ENCODE measurements at places on chromosomes 12 and 14.

DNA sequence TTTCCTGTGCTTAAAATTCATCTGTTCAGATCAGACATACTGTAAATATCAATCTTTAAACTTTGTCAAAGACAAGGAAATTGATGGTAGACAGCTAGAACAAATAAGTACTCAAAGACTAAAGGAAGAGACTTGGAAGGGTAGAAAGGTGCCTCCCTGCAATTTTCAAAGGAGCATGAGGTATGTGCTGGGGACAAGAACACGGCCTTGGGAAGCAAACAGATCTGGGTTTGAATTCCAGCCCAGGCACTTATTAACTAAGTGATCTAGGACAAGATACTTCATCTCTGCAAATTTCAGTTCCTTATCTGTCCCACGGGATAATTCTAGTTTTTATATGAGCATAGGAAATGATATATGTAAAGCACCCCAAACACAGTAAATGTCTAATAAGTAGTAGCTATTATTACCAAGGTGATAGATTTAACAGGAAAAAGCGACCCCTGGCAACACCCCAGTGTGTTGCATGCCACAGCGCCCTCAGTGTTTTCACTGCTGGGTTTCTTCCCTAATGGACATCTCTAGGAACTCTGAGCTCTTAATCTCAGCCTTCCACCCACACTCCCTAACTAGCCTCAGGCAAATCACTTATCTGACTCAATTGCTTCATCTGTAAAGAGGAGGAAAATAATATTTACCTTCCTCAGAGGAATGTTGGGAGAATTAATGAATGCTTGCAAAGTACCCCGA lies 44.7 kb upstream of the BMP4 start:
- peak; percentile 2 for DNase-seq

- peak; percentile 9 for DNase-seq
These were observed 63.2 kb downstream of the ZNF664 start for GRCh38 chr12:124036171-124036598.

DNA sequence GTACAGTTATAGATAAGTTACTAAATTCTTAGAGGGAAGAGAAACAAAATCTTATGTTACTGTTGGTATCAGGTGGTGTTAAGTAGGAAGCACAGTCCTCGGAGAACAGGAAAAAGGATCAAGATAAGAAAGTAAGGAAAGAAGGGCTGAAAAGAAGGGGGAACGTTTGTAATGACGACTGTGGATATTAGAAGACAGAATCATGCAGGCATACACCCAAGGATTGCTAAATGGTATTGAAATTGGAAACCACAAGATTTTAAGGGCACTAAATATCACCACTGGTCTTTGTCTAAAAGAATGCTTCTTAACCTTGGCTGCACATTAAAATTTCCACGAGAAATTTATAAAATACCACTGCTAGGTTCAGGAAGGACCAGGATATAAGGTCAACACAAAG lies 34.1 kb upstream of the ERGIC2 start:
- no peak for DNase-seq

DNA sequence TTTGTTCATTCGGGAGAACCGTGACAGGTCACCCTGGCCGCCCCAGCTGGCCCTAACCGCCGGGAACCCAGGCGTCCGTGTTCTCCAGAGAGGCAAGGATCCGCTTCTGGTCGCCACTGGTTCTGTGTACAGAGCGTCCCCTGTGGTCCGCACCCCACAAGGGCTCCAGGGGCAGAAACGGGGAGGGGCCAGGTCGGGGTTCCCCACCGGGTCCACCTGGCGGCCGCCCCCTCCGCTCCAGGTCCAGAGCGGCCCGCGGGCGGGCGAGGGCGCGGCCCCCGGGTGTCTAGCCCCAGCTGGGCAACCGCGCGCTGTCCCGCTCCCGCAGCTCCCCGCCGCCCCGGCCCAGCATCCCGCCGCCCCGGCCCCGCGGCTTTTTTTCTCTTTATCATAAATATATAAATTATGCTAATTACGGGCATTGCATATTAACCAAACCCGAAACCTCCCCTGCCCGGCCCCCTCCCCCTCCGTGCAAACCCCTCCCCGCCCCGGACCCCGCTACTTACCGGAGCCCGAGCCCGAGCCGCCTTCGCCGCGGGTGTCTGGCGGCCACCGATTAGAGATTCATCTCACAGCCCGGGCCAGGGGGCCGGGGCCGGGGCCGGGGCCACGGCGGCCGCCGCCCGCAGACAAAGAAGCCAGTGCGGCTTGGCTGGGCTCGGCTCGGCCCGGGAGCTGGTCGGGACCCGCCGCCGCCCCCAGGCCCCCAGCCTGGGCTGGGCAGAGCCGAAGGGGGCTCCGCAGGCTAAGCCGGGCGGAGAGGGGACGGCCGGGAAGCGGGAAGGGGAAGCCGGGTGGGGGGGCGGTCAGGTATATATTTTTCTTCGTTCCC lies 512 bp downstream of the POU6F1 start:
- DNase-seq, result peak; percentile 56

GRCh38 chr12:6444704-6445688 lies at the start of gene CD27:
CD27 (plus strand) TSS chr12:6444955; CDS start chr12:6445096, 141 bp downstream.
- DNase-seq, result peak; percentile 83

DNA sequence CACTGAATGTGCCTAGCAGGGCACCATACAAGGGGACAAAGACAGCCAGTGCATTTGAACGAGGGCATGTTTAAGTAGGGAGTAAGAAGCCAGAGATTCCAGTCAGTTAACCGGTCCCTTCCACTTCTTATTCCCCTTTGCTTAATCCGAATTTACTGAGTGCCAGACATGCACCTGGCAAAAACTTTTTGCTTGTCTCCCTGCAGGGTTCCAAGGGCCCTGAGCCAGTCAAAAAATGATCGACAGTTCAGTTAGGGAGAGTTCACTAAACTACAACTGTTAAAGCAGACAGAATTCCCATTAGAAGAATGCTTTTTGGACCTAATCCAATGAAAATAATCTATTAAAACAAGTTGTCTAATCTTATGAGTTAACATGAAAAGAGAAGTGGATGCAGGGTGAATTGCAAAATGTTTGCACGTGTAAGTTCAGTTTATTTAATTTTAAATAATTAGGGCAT lies 193.8 kb downstream of the TMTC2 start:
- no peak for DNase-seq

DNA sequence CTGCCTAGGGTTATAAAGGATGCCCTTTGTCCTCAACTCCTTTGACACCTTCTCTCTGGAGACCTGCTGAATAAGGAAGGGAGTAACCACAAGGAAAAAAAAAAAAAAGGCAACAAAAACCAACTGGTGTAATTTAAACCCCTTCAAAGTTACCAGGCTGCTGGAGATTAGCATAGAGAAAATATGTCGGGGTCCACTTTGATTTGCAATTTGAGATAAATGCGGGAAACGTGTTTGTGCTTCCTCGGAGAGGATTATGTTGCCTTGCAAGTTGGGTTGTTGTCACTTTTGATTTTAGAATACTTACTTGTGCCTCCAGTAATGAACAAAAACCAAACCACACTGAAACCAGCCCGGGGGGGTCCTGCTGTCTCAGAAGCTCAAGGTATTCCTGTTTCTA lies 200.2 kb upstream of the MYL2 start:
- no peak for DNase-seq

GRCh38 chr14:68216079-68216478 lies 396.5 kb downstream of the RAD51B start:
- no peak for DNase-seq

DNA sequence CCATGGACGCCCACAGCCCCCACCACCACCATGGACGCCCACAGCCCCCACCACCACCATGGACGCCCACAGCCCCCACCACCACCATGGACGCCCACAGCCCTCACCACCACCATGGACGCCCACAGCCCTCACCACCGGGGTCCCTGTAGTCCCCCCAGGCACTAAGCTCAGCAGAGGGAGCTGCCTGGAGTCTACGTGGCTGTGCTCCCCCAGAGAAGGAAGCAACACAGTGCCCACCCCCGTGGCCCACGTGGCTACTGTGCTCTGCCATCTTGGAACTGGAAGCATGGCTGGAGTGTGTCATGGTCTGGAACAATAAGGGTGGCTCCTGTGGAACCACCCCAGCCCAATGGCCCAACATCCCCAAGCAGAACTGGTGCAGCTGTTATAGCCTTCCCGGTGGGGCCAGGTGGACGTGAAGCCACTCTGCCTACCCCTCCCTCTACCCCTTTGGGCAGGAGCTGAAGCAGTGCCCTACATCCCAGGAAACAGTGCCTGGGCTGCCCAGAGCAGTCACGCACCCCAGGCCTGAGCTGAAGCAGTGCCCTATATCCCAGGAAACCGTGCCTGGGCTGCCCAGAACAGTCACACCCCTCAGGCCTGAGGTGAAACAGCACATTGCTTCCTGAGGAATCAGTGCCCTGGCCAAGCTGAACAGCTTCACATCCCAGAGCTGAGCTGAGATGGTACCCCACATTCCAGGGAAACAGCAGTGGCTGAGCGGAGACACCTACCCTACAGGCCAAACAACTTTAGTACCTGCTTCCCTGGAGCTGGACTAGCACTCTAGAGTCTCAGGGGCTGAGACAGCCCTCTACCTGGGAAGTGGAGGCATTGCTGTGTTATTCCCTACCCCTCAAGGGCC lies 9.0 kb upstream of the SFSWAP start:
- no peak for DNase-seq

DNA sequence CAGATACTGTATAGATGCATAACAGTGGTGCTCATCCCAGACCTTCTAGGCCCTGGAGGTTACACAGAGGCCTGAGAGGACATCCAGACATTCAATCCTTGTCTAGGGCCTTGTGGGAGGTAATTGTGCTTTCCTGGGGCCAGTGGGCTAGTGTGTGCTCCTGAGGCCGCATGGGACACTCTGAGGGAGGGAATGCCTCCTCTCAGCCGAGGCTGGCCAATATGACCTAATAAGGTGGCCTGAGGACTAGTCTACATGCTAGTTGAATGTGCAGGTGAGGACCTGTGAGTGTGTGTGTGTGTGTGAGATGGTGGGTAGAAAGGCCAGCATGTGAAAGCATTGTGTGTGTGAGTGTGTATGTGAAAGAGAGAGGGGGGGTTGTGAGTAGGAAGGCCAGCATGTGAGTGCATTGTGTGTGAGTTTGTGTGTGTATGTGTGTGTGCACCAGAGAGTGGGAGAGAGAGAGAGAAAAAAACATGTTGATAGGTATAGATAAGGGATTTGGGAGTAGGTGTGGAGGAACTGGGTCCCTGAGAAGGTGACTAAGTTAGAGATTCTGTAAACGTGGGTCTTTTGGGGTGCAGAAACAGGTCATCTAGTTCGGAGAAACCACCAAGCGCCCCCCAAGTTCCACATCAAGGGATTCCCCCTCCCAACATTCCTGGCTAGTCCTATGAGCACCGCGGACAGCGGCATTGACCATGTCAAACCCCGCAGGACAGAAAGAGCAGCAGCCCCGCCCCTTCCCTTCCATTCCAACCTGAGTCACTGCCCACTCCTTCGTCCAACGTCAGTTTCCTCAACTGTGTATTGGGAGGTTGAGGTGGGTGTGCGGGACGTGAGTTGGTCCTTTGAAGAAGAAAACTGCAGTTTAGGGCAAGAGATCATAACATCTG lies 9.7 kb upstream of the KRT81 start:
- DNase-seq, result no peak

- DNase-seq, result no peak
These were observed 49.9 kb downstream of the IFNG start for GRCh38 chr12:68109444-68110217.

DNA sequence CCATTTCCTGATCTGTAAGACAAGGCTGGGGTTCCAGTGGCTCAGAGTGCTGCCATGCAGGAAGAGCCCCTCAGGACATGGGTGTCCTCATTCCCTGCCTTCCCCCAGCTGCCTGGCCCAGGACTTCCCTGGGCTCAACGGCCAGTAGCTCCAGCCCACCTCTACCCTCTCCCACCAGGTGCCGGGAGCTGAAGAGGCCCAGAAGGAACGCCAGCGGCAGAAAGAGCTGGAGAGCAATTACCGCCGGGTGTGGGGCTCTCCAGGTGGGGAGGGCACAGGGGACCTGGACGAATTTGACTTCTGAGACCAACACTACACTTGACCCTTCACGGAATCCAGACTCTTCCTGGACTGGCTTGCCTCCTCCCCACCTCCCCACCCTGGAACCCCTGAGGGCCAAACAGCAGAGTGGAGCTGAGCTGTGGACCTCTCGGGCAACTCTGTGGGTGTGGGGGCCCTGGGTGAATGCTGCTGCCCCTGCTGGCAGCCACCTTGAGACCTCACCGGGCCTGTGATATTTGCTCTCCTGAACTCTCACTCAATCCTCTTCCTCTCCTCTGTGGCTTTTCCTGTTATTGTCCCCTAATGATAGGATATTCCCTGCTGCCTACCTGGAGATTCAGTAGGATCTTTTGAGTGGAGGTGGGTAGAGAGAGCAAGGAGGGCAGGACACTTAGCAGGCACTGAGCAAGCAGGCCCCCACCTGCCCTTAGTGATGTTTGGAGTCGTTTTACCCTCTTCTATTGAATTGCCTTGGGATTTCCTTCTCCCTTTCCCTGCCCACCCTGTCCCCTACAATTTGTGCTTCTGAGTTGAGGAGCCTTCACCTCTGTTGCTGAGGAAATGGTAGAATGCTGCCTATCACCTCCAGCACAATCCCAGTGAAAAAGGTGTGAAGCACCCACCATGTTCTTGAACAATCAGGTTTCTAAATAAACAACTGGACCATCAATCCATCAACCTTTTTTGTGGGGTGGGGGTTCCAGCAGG lies 17.6 kb downstream of the AGAP2 start:
- no peak for DNase-seq

DNA sequence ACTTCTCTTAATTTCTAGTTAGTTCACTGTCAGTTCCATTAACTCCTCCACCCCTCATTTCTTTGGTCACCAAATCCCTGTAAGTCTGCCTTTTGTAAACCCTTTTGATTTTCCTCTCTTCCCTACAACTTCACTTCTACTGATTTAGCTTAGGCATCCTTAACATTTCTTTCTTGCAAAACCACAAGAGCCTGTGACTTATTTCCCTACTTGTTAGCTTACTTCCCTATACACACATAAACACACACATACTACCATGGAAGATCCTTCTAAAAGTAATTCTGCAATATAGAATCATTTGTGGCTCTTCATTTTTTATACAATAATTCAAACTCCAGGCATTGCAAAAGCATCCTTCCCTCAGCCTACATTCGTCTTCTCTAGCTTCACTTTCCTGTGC lies 494.3 kb upstream of the USP15 start:
- no peak for DNase-seq

DNA sequence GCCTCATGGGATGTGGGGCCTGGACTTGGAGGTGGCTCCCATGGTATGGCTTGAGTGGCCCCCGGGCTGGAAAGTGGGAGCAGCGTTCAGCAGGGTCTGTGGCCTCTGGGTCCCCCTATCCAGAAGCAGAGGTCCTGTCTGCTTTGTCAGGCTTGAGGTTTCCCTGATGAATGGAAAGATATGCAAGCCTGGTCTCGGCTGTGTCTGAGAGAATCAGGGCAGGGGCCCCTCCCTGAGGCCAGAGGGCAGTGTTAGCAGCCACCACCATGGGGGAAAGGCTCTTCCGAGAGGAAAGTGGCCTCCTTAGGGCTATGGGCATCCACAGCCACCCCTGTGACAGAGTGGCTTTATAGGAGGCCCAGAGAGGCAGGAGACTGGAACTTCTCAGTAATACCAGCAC lies 128.2 kb downstream of the VRK1 start:
- DNase-seq, result no peak

- no peak for DNase-seq
These were observed 94.0 kb downstream of the C12orf50 start for GRCh38 chr12:87935216-87935615.
